ENCODE measurements at places on chromosomes 16 and 17. TPM values are rescaled to one million over a fixed set of nuclear protein-coding genes. Genes with fewer than 3 reads are reported as not detected.

DNA sequence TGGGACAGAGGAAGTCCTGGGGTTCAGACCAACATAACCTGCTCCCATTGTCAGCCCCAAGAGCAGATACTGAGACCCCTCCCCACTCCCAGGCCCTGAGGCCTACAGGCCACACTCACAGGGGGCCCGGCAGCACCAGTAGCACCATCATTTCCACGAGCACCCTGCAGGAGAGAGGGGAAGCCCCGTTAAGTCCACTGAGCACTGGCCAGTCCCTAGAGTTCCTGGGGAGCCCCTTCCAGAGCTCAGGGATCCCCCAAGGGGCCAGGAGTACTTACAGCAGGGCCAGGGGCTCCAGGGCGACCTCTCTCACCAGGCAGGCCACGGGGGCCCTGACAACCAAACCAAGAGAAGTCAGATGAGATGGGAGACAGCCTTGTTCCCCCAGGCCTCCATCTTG, 5.4 kb downstream of the COL1A1 start:
- no peak for DNase-seq
- H3K36me3 ChIP-seq, result no peaks in the 10 kb centered on the region
- peaks cover 10% of the 10 kb centered on the region for H3K4me1 ChIP-seq
- no peak overlapping the region for H3K4me3 ChIP-seq
- no peak overlapping the region for H3K27ac ChIP-seq
- H3K27me3 ChIP-seq, result peaks cover 26% of the 10 kb centered on the region

Gene TEX19
- total RNA-seq, result not detected

- no peaks in the 10 kb centered on the region for H3K27me3 ChIP-seq
- H3K27ac ChIP-seq, result no peak overlapping the region
- H3K4me1 ChIP-seq, result no peaks in the 10 kb centered on the region
- peaks cover 53% of the 10 kb centered on the region for H3K36me3 ChIP-seq
- no peak for DNase-seq
Measured at GRCh38 chr16:12735805-12736204, 67.9 kb downstream of the CPPED1 start.

GRCh38 chr17:62965174-62965685, 805 bp upstream of the TANC2 start:
- H3K27me3 ChIP-seq, result peaks cover 65% of the 10 kb centered on the region
- peak overlapping the region; percentile 74 for H3K4me3 ChIP-seq
- H3K27ac ChIP-seq, result peak overlapping the region; percentile 92
- no peaks in the 10 kb centered on the region for H3K36me3 ChIP-seq
- H3K4me1 ChIP-seq, result peaks cover 31% of the 10 kb centered on the region

GRCh38 chr17:30290696-30291542, 825 bp downstream of the BLMH start:
- H3K27ac ChIP-seq, result peak overlapping the region; percentile 90
- H3K27me3 ChIP-seq, result no peaks in the 10 kb centered on the region
- H3K4me3 ChIP-seq, result peak overlapping the region; percentile 98
- H3K4me1 ChIP-seq, result peaks cover 22% of the 10 kb centered on the region
- peak; percentile 66 for DNase-seq

- no peak overlapping the region for H3K4me3 ChIP-seq
- H3K36me3 ChIP-seq, result no peaks in the 10 kb centered on the region
- H3K27ac ChIP-seq, result no peak overlapping the region
- no peak for DNase-seq
Measured at GRCh38 chr16:47826070-47826469, 329.7 kb downstream of the ABCC12 start.

Gene CYGB
- total RNA-seq, result not detected

Gene ARMC5
- 19.2 TPM for total RNA-seq

Gene TK2
- 8.5 TPM for total RNA-seq

Gene TGFB1I1
- 0.67 TPM for total RNA-seq

Gene PRR11
- total RNA-seq, result 65.4 TPM

Gene AANAT
- not detected for total RNA-seq

DNA sequence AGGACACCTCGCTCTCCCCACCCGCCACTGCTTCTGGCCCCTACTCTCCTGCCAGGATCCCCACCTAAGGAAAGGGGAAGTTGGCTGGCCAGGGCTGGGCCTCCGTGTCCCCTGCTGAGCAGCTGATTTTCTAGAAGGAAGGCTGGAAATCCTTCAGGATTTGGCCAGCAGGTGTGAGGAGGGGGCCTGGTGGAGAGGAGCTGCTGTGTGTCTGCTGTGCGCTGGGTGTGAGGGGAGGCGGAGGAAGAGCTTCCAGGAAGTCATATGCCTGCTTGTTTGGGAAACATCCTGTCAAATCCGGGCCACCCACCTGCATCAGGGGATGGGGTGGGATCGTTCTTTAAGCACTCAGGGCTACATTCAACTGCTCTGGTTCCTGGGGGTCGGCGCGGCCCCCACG, 28.6 kb downstream of the TPSG1 start:
- no peaks in the 10 kb centered on the region for H3K4me1 ChIP-seq
- DNase-seq, result no peak
- H3K36me3 ChIP-seq, result no peaks in the 10 kb centered on the region
- H3K4me3 ChIP-seq, result no peak overlapping the region

Gene PIK3R6
- 4.9 TPM for total RNA-seq

GRCh38 chr16:84054271-84054670, 11.7 kb upstream of the SLC38A8 start:
- H3K36me3 ChIP-seq, result peaks cover 21% of the 10 kb centered on the region
- no peak overlapping the region for H3K4me3 ChIP-seq
- H3K27ac ChIP-seq, result no peak overlapping the region
- no peak for DNase-seq
- H3K27me3 ChIP-seq, result no peaks in the 10 kb centered on the region
- no peaks in the 10 kb centered on the region for H3K4me1 ChIP-seq

DNA sequence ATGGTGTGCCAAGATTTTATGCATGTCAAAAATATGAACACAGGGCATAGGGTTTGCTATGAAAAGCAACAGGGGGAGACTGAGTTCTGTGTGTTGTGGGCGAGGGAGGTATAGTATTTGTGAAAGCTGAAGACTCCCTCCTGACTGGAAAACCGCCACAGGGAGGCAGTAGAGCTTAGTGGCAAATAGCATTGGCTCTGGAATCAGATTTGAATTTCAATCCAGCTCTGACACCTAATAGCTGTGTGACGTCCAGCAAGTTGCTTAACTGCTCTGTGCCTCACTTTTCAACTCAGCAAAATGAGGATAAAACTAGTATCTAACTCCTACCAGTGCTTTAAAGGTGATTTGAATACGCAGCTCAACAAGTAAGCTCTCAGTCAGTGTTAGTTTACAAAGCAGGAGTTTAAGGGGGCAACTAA, 22.0 kb downstream of the KPNA2 start:
- peaks cover 6% of the 10 kb centered on the region for H3K27me3 ChIP-seq
- peak; percentile 75 for DNase-seq
- H3K36me3 ChIP-seq, result no peaks in the 10 kb centered on the region
- H3K4me1 ChIP-seq, result peaks cover 7% of the 10 kb centered on the region
- H3K27ac ChIP-seq, result no peak overlapping the region
- H3K4me3 ChIP-seq, result no peak overlapping the region

DNA sequence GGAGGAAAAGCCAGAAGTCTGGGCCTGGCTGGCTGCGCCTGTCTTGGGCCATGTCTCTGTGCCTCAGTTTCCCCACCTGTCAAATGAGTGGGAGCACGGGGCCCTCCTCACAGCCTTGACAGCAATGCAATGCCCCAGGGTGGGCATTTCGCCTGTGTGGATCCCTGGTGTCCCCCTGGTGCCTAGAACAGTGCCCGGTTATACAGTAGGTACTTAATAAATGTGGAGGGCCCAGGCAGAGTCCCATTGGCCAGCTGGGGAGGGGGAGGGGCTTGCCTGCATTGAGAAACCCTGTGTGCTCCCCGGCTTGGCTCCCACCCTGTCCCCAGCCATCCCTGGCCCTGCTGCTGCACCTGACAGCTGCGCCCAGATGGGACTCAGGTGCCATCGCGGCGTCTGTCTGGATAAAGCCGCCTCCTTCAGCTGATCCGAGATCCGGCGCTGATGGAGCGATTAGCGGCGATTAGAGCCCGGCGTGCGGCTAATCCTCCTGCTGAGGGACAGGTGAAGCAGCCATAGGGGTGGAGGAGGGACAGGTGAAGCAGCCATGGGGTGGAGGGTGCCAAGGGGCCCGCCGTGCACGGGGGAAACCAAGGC, 12.4 kb downstream of the ZFPM1 start:
- H3K4me1 ChIP-seq, result peaks cover 31% of the 10 kb centered on the region
- no peaks in the 10 kb centered on the region for H3K27me3 ChIP-seq
- no peak overlapping the region for H3K27ac ChIP-seq
- no peaks in the 10 kb centered on the region for H3K36me3 ChIP-seq
- DNase-seq, result no peak

Gene USP6
- 0.03 TPM for total RNA-seq

DNA sequence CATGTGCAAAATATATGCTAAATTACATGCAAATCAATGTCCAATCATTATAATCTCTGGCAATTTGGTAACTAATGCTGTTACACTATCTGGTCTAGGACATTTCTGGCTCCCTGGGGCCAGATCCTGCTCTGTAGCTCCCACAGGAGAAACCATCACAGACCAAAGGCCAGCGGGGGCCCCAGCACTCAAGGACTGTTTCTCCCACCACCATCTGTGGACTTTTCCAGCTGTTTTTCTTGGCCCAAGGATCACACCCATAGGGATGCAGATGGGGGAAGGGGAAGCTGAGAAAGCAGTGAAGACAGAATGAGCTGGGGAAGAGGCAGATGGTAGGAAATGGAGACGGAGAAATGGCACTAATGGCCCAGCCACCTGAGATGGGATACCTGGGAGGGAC, at the start of gene HIGD1B:
TSS of gene HIGD1B (plus strand) at position 298 of the 400 bp plus-strand sequence. CDS start 270 bp downstream, outside the sequence.
- H3K4me1 ChIP-seq, result no peaks in the 10 kb centered on the region
- DNase-seq, result no peak
- H3K36me3 ChIP-seq, result peaks cover 7% of the 10 kb centered on the region
- H3K27ac ChIP-seq, result no peak within 1 kb of the TSS
- no peaks in the 10 kb centered on the region for H3K27me3 ChIP-seq

DNA sequence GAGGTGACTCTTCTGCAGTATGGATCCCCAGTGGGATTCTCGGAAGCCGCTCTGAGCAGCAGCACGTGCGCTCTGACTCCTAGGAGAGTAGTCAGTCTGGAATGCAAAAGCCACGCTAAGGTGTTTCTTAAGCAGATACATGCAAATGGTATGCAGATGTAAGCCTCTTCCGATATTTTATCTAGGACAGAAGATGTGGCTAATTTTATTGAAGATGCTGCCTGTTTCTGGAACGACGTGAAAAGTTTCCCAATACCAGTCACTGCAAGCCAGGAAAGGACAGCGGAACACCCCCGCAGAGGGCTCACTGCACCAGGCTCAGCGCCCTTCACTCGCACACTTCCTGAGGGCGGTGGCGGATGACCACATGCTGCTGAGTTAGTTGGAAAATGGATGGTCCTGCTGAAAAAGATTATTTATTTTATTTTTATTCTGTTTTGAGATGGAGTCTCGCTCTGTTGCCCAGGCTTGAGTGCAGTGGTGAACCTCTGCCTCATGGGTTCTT, 10.1 kb downstream of the FADS6 start:
- H3K36me3 ChIP-seq, result no peaks in the 10 kb centered on the region
- H3K4me1 ChIP-seq, result no peaks in the 10 kb centered on the region
- H3K4me3 ChIP-seq, result no peak overlapping the region
- DNase-seq, result no peak
- no peak overlapping the region for H3K27ac ChIP-seq

Gene HS3ST4
- not detected for total RNA-seq

DNA sequence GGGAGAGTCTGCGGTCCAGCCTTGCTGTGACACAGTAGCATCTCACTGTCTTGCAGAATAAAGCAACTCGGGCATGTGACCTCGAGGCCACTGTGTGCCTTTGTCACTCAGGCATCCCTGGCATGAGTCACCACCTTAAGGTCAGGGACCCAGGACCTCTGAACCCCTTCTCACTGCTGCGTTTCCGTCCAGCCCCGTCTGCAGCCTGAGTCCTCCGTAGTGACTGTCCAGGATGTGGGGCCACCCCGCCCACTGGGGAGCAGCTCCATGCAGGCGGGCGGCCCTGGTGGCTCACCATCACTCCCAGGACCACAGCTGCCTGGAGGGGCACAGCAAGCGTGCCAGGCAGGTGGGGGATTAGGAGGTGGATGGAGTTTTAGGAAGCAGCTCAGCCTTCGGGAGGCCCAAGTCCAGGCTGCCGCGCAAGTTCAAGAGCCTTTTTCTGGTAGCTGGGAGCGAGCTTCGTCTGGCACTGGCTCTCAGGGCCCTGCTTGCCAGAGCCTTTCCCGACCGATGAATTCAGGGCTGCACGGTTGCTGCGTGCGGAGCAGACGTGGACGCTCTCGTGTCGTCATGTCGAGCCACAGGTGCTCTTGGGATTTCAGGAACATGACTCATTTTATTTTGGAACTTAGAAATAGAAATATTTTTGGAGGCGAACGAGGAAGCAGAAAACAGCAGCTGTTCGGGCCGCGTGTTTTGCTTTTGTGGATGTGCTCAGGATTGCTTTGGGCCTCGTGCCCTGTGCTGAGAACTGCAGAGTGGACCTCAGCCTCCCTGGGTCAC, 16.8 kb downstream of the KCTD5 start:
- no peaks in the 10 kb centered on the region for H3K4me1 ChIP-seq
- no peak overlapping the region for H3K4me3 ChIP-seq
- H3K36me3 ChIP-seq, result peaks cover 1% of the 10 kb centered on the region
- H3K27me3 ChIP-seq, result no peaks in the 10 kb centered on the region

DNA sequence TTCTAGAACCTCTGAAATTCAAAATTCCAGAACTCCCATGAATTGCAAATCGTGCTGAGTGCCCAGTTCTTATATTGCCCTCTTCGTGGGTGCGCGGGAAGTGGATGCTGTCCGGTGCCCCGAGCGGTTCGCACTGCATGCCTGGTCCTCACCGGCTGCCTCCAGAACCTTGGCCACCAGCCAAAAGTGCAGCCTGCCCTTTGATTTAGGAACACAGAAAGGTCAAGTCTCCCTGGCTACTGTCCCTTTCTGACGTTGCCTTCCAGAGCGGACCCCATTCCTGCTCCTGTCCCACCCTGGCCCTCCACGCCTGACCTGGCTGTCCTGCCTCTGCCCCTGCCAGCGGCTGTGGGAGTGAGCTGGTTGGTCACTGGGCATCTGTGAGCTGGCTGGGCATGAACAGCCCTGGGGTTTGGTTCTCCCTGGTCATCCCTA, 9.7 kb downstream of the NEUROD2 start:
- no peak overlapping the region for H3K27ac ChIP-seq
- H3K4me1 ChIP-seq, result peaks cover 7% of the 10 kb centered on the region
- H3K36me3 ChIP-seq, result no peaks in the 10 kb centered on the region
- H3K27me3 ChIP-seq, result peaks cover 92% of the 10 kb centered on the region

DNA sequence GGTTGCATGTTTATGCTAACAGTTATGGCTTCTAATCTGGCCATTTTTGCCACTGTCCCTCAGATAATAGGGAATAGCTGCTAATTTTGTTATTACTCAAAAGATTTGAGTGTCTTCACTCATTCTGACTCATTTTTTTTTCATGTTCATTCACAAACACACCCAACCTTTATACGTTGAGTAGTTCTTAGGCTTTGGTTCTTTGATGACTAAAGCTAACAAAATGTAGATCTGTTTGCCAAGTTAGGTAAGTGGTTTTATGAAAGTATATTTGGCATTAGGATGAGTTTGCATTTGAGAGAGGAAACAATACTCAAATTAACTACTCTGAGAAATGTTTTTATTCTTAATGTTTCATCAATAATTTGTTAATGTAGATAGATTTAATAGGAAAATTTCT, 3.6 kb downstream of the MAP2K4 start:
- H3K27me3 ChIP-seq, result peaks cover 8% of the 10 kb centered on the region
- DNase-seq, result no peak
- no peak overlapping the region for H3K4me3 ChIP-seq
- peaks cover 33% of the 10 kb centered on the region for H3K4me1 ChIP-seq
- H3K27ac ChIP-seq, result no peak overlapping the region

- H3K27ac ChIP-seq, result no peak overlapping the region
- H3K4me1 ChIP-seq, result peaks cover 1% of the 10 kb centered on the region
- H3K4me3 ChIP-seq, result no peak overlapping the region
- DNase-seq, result no peak
Measured at GRCh38 chr16:87687126-87687910, 78.5 kb downstream of the KLHDC4 start.

- peaks cover under 1% of the 10 kb centered on the region for H3K4me1 ChIP-seq
- peak; percentile 52 for DNase-seq
- no peaks in the 10 kb centered on the region for H3K36me3 ChIP-seq
- H3K27me3 ChIP-seq, result peaks cover 9% of the 10 kb centered on the region
Measured at GRCh38 chr16:87931504-87931903, 4.8 kb downstream of the CA5A start.
